GDM1 (cell line): ENCODE measurements at places on chromosomes 5 and 9.

DNA sequence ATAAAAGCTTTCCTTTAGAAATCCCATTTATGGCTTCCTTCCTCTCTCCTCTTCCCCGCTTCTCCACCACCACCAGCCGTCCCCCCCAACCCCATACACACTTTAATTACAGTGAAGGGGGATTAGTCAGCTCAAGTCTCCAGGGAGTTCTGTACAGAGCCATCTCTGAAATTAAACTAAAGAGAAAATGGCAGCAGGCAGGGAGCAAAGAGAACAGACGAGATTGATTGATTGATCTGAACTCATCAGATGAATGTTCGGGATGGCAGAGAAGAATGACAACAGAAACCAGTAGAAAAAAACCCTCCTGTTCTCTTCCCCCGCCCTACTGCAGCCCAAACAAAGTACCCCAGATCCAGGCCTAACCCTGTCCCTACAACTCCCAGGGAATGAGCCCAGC lies 241.7 kb upstream of the PANK3 start:
- no peak for DNase-seq

DNA sequence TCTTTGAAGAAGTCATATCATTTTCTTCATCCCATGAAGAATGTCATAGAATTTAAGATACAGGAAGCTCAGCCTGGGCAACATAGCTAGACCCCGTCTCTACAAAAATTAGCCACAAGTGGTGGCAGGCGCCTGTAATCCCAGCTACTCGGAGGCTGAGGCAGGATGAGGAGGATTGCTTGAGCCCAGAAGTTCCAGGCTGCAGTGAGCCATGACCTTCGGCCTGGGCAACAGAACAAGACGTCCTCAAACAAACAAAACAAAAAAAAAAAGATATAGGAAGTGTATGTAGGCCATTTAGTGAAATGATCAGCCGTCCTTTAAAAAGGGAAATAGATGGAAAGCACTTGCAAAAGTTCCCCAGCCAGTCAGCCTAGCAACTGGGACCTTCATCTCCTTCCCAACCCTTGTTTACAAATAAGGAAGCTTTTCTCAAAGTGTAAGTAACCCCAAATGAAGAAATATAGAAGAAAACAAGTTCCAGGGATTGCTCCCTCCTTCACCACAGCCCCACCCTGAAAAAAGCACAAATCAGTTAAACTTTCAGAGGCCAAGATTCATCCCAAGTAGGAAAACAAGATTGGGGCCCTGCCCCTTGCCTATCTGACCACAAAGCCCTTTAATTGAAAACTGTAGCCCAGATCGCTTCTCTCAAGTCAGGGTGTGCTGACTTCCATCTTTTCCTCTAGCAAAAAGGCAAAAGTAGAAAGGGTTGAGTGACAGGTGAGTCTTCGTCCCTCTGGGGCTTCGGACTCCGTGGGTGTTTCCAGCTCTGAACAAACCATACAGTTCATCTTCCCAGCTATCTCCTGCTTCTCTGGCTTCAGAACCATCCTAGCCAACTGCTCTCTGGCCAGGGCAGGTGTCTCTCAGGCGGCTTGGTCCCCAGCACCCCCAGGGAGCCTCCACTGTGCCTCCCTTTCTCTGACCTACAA lies 1.2 kb downstream of the SLC31A2 start:
- no peak for DNase-seq

GRCh38 chr5:1832511-1833250 lies 31.5 kb downstream of the NDUFS6 start:
- no peak for DNase-seq

DNA sequence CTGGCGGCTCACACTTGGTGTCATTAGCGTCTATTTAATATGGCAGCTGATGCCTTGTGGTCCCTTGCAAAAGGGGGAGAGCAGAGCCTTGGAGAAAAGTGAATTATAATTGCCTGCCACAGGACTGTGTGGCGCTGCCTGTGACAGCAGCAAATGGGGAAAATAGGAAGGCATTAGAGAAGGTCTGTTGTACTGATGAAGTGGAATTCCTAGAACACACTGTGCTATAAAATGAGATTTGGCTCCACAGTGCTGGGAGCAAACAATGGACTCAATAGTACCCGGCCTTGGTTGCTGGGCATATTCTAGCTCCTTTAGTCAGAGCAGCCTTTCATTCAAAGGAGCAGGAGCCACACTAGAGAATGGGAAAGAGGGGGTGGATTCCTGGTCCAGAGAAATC lies 21.3 kb downstream of the SEMA6A start:
- DNase-seq, result no peak

DNA sequence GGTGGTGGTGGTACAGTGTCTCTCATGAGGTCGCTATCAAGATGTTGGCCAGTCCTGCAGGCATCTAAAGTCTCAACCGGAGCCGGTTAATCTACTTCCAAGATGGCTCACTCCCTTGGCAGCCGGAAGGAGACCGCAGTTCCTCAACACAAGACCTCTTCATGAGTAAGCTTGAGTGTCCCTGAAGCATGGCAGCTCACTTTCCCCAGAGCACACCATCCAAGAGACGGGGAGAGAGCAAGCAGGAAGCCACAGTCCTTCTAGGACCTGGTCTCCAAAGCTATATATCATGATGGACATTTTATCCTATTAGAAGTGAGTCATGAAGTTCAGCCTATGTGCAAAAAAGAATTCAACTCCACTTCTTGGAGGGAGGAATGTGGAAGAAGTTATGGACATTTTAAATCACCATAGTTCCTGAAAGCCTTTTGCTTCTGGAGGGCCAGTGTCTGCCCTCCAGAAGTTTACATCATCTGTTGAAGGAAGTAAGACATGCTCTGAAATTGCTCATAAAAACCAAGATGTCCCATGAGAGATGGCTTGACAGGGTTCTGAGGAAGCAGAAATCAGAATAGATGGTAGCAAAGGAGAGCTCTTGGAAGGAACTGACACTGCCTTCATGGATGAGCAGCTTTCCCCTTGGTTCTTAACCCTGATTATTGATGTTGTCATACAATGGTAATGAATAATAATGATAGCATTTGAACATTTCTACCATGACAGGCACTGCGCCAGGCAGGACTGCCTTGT lies 21.3 kb downstream of the GALNT10 start:
- no peak for DNase-seq

DNA sequence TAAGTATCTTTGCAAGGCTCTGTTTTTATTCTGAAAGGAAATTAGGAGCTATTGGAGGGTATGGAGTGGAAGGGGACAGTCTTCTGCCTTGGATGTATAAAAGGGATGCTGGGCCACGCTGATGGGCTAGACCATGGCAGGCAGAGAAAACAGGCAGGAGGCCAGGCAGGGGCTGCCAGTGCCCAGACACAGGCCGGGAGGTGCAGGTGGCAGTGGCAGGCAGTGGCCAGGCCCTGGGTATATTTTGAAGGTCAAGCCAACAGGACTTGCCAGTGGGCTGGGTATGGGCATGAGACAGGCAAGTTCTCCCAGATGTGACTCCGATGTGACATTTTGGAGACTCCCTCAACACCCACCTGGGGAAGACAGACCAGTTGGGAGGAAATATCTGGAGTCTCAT lies 131.9 kb downstream of the KCNIP1 start:
- DNase-seq, result no peak

DNA sequence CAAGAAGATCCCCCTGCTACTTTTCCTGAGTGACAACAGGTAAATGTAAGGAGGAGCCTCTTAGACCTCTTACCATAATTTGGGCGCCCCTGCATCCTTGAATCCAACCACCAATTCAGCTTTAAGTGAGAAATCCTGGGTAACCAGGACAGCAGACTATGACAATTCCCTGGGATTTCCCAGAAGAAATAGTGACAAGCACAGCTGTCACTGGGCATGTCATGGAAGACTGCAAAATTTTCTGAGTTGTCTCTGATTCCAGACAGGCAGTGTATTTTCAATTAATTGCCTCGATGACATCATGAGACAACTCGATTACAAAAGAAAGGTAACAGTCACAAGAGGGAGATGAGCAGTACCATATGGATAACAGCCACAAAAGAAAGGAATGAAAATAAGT lies 256.9 kb downstream of the BNC2 start:
- no peak for DNase-seq

DNA sequence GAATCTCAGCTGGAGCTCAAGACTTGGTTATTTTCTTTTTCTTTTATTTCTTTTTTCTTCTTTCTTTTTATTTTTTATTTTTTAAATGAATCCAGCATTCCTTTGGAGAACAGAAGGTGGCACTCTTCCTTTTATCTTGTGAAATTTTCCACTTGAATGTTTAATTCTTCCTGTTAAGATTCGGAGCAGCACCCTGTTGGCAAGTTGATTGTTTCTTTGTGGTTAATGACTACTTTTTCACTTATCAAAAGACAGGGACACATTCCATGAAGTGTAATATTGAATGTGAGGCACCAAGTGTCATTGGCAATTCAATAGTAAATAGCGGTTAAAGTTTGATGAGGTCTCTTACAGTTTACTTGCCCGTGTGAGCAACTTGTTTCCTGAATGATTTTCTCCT lies 240.5 kb upstream of the CHD1 start:
- no peak for DNase-seq

DNA sequence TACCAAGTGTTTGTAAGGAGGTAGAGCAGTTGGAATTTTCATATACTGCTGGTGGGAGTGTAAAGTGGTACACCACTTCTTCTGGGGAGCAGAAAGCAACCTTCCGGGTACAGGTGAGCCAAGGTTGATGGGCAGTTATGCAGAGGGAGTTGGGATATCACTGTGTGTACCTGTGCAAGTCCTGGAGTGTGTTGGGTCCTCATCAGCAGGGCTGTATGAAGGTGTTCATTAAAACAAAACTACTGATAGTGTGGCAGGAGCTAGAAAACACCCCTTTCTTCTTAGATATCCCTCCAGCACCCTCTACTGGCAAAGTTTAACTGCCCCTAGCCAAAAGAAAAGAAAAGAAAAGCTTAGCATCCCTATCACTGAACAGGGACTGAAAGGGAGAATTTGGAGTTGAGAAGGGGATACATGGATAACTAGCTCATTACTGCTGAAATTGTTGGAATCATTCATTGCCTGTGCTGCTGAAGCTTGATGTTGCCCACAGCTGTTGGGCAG lies 10.7 kb downstream of the MARCHF6 start:
- DNase-seq, result peak; percentile 29

GRCh38 chr5:96758621-96759020 lies 49.1 kb downstream of the ERAP1 start:
- no peak for DNase-seq

DNA sequence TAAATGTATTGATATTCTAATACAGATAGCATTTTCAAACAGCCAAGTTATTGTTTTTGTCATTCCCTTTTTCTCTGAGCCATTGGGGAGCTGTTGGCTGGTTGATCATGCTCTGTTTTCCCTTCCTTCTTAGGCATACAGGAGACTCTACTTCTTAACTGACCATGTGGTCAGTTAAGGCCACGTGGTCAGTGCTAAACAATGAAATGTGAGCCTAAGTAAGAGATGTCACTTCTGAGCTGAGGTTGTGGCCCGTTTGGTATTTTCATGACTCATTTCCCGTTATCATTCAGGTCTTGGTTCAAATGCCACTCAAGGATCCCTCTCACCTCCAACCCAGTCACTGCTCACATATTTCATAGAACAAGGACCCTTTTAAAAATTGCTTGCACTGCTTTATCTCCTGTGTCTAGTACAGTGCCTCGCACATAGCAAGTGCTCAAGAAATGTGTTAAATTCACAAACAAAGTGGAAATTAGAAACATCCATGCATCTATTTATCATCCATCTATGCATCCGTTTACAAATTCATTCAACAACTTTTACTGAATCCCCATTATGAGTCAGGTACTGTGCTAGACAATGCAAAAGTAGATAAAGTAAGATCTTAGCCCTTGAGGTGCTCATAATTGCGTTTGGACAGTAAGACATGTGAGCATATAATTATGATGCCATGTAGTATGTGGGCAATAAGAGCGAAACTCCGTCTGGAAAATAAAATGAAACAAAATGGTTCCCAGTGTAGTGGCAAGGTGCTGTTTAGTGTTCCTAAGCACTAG lies 50.7 kb downstream of the ARRDC3 start:
- DNase-seq, result no peak

DNA sequence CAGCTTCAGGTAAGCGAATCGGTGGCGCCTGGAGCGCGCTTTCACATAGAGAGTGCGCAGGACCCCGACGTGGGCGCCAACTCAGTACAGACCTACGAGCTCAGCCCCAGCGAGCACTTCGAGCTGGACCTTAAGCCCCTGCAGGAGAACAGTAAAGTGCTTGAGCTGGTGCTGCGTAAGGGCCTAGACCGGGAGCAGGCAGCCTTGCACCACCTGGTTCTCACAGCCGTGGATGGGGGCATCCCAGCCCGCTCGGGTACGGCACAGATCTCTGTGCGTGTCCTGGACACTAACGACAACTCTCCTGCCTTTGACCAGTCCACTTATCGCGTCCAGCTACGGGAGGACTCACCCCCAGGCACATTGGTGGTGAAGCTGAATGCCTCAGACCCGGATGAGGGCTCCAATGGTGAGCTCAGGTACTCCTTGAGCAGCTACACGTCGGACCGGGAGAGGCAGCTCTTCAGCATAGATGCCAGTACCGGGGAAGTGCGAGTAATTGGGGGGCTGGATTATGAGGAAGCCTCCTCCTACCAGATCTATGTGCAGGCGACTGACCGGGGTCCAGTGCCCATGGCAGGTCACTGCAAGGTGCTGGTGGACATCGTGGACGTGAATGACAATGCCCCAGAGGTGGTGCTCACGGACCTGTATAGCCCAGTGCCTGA lies 1.1 kb downstream of the PCDHAC2 start:
- DNase-seq, result no peak

DNA sequence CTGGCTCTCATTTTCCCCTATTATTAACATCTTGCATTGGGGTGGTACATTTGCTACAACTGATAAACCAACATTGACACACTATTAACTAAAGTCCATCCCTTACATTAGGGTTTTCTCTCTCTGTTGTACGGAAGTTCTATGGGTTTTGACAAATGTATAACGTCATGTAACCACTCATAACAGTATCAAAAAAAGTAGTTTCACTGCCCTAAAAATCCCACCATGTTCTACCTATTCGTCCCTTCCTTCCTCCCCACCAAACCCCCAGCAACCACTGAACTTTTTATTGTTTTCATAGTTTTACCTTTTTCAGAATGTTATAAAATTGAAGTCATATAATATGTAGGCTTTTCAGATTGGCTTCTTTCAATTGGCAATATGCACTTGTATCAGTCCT lies 40.1 kb downstream of the MLLT3 start:
- DNase-seq, result no peak

DNA sequence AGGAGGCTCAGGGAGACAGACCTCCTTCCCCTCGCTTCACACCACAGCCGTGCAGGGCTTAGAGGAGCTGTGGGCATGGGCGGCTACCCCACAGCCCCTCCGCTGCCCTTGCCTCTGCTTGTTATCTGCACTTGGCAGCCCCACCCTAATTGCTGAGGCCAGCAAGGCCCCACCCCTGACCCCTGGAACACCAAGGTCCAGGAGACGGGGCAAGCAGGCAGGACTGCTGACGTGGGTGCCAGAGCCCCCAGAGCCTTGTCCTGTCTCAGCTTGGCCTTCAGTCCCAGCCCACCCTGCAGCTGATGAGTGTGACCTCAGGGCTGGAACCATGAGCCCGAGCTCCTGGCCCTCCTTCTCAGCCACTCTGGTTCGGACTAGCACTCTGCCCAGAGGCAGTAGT lies 29.1 kb upstream of the NEURL1B start:
- no peak for DNase-seq

DNA sequence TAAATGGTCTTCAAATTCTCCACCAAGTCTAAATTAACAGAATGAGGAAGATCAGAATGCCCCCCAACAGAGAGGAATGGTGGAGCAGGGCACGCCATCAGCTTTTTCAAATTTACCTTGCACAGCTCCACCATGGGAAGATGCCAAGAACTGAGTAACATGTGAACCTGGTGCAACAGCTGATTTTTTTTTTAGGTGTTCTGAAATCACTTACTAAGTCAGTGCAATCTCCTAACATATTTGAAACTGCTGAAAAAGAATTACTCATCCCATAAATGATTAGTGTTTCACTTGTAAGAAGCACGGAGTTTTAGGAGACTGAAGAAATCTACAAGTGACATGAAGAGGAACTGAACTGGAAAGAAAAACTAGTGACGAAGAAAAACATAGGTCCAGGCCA lies 5.1 kb downstream of the TMEM245 start:
- no peak for DNase-seq
